Stimulated activated CD4-positive, alpha-beta T cell treated with anti-CD3 and anti-CD28 coated beads, Interleukin-15, amount 100 ng/mL, for 1 hour (primary cell): ENCODE measurements at places on chromosomes 4 and X.

GRCh38 chrX:31007321-31007720 lies 64.5 kb downstream of the FTHL17 start:
- no peak for DNase-seq

DNA sequence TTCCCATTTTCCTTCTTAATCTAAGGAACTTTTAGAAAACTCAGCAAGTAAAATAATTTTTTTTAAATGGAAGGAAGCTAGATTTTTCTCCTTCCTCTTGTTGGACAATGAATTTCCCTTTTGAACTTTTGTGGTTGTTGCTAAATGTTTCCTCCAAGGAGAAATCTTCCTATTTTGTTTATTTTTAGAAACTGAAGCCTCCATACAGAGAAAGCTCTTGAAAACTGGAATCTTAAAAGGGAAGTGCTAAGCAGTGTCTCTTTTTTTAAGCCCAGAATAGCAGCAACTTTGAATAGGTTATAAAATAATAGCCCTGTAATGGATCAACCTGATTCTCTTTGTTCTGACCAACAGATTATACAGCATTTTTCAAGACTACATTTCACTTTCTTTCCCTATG lies 15.1 kb upstream of the DCLK2 start:
- no peak for DNase-seq

DNA sequence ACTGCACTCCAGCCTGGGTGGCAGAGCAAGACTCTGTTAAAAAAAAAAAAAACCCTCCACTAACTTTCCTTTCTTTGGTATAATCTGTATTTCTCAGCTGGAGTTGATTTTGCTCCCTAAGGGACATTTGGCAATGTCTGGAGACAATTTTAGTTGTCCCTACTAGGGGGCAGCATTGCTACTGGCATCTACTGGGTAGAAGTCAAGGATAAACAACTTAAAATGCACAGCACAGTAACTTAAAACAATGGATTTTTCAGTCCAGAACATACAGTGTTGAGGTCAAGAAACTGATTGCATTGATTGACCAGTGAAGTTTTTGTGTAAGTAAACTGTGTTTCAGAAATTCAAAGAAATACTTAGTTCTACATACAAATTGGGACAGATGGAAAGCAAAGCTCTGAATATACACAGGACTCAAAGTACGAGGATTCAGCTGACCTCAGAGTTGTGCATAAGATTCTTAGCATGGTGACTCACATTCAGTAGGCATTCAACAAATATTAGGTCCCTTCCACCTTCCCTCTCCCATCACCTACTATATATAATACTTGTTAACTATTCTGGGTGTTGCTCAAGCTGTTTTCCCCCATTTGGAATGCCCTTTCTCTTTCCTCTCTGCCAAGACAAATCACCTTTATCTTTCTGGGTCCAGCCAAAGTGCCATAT lies 8.8 kb downstream of the DDX53 start:
- DNase-seq, result no peak

DNA sequence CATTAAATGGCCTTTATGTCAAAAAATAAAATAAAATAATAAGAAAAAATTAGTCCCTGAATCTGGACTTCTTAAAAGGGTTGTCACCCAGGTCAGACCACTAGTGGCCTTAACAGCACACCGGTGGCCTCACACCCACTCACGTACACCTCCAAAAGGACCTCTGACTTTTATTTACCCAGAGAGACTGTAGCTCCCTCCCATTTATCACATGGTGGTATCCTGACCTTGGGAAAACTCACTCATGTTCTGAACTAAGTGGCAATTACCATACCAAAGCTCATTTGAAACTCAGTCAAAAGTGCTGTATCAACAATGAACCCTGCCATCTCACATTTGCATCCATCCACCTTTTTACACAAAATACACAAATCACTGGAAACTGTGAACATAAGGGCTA lies 53.1 kb upstream of the MAP3K15 start:
- DNase-seq, result no peak

- DNase-seq, result no peak
Observed at GRCh38 chrX:40385682-40386081, 195.1 kb upstream of the ATP6AP2 start.

- no peak for DNase-seq
Observed at GRCh38 chrX:49116716-49117115, 6.8 kb downstream of the GPKOW start.

DNA sequence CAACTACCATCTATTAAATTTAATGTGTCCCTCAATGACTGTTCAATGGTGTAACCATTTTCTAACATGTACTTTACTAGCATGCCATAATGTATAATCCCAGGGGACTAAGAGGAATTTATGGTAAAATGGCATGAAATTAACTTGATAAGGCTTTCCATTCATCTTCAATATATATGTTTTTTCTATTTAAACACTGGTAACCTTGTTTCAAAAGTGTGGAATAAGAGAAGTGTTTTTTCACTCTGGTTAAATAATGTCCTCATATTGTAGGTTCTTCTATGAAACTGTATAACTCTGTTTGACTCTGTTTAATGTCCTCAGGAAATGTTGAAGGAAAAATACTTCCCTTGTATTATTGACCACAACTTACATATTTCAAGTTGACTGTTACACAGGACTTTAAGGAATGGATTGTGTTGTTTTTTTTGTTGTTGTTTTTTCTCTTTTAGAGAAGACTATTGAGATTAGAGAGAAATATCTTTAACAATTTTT lies 113.8 kb upstream of the ARSJ start:
- no peak for DNase-seq
